ENCODE measurements at places on chromosomes 13 and 19.

DNA sequence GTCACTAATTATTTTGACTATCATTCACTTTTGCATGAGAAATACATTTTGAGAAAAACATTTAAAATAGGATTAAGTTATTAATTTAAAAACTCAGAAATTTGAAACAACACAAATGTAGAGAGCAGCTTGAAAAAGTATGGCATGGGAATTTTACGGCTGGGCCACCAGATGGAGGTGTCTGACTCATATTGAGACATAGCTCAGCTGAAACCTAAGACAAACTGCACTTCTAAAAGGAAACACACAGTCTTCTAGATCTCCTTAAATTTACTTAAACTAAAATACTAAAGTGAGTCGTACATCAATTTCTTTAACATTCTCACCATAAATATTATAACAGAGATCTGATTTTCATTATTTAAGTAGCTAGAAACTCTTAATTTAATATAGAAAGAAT is 41.9 kb upstream of the POSTN start:
- peak; percentile 60 for DNase-seq

DNA sequence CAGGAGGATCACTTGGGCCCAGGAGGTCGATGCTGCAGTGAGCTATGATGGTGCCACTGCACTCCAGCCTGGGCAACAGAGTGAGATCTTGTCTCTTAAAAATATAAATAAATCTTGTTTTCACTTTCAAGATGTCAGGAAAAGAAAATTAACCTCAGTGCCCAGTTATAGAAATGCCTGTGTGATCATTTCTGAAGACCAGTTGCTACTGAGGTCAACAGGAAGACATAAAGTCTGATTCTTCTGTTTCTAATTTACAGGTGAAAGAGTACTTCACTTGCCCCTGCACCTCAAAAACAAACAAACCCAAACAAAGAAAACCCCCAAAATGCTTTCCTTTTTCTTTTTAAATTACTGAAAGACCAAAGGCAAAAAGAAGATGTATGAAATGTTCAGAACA is 174.3 kb upstream of the NBEA start:
- no peak for DNase-seq

- DNase-seq = no peak
These were observed 11.4 kb upstream of the MIA start for GRCh38 chr19:40763963-40764362.

GRCh38 chr13:25170554-25171111 is 1.5 kb downstream of the AMER2 start:
- DNase-seq = no peak

GRCh38 chr19:1366296-1366695 is 17.4 kb upstream of the NDUFS7 start:
- no peak for DNase-seq

GRCh38 chr19:38819231-38819920 is 6.6 kb upstream of the LGALS4 start:
- no peak for DNase-seq

GRCh38 chr13:99339736-99340397 is 32.7 kb upstream of the GPR183 start:
- DNase-seq = no peak

- no peak for DNase-seq
These were observed 17.0 kb upstream of the COX7A1 start for GRCh38 chr19:36169084-36169760.

DNA sequence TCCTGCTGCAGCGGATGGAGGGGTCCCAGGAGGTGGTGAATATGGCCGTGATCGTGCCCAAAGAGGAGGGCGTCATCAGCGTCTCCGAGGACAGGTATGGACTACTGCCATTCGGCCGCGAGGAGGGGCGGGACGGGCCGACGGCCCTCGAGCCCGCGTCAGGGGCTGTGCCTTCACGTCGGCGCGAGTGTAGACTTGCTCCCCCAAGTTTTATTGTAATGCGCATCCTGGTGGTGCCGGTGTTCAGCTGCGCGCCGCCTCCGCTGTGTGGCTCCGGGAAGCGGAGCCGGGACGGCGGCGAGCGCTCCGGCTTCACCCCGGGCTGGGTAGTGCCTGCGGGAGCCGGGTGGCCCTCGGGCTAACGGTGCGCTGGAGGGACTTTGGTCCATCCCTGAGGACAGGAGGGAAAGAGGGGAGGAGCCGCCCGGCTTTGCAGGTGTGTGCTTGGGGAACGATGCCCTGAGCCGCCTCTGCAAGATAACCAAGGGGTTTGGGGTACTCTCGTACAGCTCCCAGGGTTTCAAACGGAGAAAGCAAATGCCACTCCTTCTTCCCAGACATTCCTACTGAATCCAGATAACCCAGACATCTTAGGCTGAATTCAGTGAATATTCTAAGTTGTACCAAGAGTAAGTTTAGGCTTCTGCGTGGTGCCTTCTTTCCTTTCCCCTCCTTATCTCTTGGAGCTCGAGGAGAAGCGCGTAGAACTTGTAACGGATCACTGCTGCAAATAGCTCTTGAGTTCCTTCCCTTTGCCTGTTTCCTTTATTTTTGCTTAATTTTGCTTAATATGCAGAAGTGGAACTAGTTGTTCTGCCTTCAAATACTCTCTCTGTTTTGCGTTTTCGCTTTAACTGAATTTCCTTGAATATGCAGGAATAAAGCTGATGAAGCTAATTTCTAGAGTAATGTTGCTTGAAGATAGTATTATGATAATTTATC is 740 bp downstream of the WDFY2 start:
- DNase-seq = no peak

GRCh38 chr13:114049626-114050101 is 75.8 kb upstream of the C13orf46 start:
- no peak for DNase-seq

GRCh38 chr13:27281420-27281819 is 10.8 kb downstream of the RASL11A start:
- no peak for DNase-seq

GRCh38 chr19:19687090-19687489 is 18.5 kb downstream of the ZNF101 start:
- DNase-seq = no peak

GRCh38 chr13:27353166-27353583 is 71.2 kb upstream of the GTF3A start:
- peak; percentile 45 for DNase-seq

GRCh38 chr13:66180836-66181235 is 1049.3 kb downstream of the PCDH9 start:
- no peak for DNase-seq

DNA sequence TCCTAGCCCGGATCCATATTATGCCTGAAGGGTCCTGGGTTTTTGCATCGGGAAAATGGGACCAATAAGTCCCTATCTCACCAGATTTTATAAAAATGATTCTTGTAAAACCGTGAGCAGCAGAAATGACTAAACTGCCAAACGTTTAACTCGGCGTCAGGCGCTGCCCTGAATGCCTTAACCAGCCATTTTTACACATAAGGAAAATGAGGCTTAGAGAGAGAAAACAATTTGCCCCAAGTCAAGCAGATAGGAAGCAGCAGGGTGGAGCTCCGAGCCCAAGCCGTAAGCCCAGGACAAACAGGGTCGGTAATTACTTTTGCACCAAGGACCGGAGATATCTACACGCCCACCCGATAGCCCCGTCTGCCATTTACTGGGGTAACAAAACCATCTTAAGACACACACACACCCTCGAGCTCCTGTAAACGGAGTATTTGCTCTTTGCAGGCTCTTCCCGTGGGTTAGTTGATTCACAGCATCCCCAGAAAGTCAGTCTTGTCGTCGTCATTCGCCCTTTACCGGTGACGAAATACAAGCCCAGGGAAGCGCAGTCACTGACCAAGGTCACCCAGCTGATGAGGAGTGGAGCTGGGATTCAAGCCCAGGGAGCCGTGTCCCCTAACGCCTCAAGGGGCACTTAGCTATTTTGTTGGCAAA is 16.0 kb upstream of the MRI1 start:
- DNase-seq = peak; percentile 19

GRCh38 chr13:30398601-30399072 is 23.7 kb upstream of the UBE2L5 start:
- DNase-seq = no peak

DNA sequence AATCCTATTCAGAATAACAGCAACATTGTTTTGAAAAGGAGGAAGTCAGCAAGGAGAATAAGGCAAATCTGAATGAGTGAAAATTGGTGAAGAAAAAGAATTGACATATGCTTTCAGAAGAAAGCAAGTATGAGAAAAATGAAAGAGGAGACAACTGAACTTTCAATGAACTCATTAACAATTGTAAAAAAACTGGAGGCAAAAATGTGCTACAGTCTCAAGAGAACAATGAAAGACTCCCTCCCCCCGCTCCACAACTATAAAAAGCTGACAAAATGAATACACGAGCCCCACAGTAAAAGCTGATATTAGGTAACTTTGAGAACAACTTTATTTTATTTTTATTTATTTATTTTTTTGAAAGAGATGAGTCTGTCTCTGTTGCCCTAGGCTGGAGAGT is 373.1 kb downstream of the DIAPH3 start:
- no peak for DNase-seq

DNA sequence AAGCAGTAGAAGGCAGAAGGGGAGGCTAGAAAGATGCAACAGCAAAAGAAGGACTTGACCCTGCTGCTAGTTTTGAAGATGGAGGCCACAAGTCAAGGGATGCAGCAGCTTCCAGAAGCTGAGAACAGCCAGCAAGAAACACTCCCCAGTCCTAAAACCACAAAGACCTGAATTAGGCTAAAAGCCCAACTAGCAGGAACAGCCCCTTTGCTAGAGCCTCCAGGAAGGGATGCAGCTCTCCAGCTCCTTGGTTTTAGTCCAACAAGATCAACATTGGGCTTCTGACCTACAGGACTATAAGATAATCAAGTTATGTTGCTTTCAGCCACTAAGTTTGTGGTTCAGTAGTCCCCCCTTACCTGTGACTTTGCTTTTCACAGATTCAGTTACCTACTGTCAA is 10.5 kb upstream of the LATS2 start:
- no peak for DNase-seq

- no peak for DNase-seq
These were observed 1.0 kb downstream of the NCCRP1 start for GRCh38 chr19:39197808-39198207.

DNA sequence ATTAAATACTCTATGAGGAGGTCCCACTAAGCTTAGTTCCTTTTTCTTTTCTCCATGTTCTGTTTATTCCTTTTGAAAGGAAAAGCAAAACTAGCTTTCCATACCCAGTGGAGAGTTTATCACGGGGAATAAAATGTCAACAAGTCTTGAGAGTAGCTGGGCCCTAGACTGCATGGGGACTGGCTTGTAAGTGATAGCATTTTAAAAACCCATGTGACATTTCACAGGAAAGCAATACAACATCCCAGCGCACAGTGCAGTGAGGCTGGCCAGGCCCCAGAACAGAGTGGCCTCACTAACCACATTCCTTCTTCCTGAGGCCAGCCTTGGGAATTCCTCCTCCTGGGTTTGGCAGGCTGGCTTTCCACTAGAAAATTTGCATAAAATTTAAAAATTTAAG is 149.8 kb downstream of the DLEU7 start:
- DNase-seq = peak; percentile 68

DNA sequence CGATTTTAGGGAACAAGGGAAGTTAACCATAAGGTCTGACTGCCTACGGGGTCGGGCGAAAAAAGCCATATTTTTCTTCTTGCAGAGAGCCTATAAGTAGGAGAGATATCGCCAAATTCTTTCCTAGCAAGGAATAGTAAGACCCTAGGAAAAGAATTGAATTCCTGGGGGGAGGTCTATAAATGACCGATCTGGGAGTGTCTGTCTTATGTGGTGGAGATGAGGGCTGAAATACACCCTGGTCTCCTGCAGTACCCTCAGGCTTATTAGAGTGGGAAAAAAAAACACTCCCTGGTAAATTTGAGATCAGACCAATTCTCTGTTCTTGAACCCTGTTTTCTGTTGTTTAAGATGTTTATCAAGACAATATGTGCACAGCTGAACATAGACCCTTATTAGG is 447.5 kb upstream of the ATXN8OS start:
- no peak for DNase-seq

- no peak for DNase-seq
These were observed 2.0 kb downstream of the LMTK3 start for GRCh38 chr19:48509467-48510194.

DNA sequence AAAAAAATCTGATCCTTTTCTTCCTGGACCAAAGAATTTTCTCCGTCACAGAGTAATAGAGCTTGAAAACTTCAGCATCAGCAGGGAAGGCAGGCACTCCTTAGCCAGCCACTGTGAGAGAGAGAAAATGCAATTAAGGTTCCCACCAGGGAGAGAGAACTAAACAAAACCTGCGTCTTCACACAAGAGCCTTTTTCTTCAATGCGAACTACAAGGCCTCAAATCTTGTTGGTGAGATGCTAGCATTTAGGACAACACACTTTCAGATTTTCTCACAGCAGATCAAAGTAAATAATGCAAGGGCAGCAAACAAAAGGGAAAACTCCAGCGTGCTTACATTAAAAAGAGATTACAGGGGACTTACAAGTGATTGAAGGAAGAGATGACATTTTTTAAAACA is 80.1 kb downstream of the DACH1 start:
- DNase-seq = no peak

DNA sequence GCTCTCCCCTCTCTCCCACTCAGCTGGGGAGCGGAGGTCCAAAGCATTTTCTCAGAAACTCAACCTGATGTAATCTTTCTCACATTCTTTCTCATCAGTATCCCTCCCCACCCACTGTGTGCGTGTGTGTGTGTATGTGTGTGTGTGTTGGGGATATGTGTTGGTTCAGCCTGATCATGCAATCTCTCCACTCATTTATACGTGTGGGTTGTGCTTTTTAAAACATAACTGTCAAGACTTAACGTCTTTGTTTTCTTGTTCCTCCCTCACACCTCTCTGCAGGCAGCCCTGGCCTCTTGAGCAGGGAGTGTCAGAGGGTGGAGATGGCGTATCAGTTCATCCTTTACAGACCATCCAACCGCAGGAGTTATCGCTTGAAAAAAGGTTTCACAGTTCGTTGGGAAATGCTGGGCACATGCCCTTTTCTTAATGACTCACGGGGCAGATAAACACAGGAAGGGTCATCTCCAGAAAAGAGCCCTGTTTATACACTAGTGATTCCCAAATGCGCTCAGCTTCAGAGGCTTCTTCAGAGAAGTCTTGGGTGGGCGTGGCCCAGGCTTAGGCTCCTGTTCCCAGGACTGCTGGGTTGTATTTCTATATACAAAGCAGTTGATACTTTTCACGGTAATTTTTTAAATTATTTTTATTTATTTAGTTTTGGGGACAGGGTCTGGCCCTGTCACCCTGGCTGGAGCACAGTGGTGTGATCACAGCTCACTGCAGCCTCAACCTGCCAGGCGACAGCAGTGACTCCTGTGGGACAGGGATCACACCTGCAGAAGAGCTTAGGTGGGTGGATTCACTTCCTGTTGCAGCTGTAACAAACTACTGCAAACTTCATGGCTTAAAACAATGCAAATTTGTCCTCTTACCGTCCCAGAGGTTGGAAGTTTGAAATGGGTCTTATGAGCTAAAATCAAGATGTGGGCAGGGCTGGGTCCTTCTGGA is 60.3 kb downstream of the CCDC70 start:
- DNase-seq = no peak

GRCh38 chr13:72109863-72110262 is 242.9 kb upstream of the DACH1 start:
- peak; percentile 10 for DNase-seq
